ENCODE measurements at places on chromosomes 3 and 15.

GRCh38 chr3:187210545-187211327 lies 13.4 kb downstream of the RTP1 start:
- no peak for DNase-seq

GRCh38 chr3:85576091-85576690 lies 617.4 kb downstream of the CADM2 start:
- DNase-seq, result peak; percentile 65

DNA sequence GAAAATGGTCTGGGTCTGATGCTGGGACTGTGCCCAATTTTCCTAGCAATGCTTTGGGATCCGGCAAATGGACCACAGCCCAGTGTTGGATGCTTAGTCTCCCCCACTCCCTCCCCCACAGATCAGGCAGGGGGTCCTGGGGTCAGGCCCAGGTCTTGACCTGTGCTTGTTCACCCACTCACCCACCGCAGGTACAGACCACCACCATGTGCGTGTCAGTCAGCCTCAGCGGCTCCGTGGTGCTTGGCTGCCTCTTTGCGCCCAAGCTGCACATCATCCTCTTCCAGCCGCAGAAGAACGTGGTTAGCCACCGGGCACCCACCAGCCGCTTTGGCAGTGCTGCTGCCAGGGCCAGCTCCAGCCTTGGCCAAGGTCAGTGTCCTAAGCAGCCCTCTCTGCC lies 10.6 kb downstream of the GRM2 start:
- DNase-seq, result no peak

- no peak for DNase-seq
These were observed 237.8 kb upstream of the GADL1 start for GRCh38 chr3:31132132-31132769.

DNA sequence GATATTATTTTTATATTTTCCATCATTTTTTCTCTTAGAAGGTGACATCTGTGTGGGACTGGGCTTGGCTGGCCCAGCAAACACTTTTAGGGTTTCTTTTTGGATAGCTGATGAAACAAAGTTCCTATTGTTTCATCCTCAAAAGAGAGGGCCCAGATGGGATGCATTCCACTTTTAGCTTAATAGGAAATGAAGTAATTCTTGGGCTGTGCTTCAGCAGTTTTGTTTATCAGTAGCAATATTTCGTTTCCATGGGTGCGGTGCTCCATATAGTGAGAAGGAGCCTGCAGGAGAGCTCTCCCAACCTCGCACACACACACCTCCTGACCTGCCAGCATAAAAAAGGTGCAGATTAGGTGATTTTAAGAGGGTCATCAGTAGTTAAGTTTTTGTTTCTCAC lies 147.5 kb downstream of the AKAP13 start:
- DNase-seq, result no peak

DNA sequence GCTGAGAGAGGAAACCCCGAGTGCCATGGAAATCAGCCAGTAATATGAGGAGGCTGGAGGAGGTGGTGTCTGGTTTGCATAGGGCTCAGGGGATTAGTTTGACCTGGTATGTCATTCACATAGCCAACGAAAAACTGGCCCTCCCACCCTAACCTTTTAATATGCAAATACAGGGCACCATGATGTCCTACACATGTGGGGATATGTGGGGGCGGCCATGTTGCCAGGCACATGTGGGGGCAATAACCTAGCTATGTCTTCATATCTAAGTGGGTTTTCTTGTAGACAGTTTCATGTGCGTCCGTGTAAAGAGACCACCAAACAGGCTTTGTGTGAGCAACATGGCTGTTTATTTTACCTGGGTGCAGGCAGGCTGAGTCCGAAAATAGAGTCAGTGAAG lies 110.1 kb downstream of the MOBP start:
- peak; percentile 7 for DNase-seq

- DNase-seq, result no peak
These were observed 691.1 kb downstream of the DIPK2A start for GRCh38 chr3:144662729-144663128.

Data from nephron progenitor cell (in vitro differentiated cells).